ENCODE measurements at places on chromosomes 13 and 19.

- no peak for DNase-seq
Measured at GRCh38 chr19:49997709-49998108, 27.5 kb downstream of the VRK3 start.

GRCh38 chr13:41458187-41458760 lies 924 bp downstream of the RGCC start:
- no peak for DNase-seq

DNA sequence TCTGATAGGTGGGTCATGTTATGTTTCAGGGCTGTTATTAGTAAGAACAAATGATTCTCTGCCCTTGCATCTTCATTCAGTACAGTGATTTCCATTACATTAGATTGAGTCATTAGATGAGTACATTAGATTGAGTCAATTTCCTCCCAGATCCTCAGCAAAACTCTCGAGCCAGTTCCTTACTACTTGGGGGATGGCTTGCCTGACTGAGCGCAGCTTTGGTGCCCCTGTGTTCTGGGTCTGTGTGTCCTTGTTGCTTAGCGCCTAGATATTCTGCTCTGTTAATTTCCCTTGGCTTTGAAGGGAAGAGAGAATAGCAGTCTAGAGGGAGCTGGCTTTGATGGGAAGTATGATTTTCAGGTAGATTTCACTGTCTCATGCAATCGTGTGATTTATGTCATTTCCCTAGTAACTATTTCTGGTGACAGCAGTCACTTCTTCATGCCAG lies 19.1 kb upstream of the SCEL start:
- DNase-seq: no peak

DNA sequence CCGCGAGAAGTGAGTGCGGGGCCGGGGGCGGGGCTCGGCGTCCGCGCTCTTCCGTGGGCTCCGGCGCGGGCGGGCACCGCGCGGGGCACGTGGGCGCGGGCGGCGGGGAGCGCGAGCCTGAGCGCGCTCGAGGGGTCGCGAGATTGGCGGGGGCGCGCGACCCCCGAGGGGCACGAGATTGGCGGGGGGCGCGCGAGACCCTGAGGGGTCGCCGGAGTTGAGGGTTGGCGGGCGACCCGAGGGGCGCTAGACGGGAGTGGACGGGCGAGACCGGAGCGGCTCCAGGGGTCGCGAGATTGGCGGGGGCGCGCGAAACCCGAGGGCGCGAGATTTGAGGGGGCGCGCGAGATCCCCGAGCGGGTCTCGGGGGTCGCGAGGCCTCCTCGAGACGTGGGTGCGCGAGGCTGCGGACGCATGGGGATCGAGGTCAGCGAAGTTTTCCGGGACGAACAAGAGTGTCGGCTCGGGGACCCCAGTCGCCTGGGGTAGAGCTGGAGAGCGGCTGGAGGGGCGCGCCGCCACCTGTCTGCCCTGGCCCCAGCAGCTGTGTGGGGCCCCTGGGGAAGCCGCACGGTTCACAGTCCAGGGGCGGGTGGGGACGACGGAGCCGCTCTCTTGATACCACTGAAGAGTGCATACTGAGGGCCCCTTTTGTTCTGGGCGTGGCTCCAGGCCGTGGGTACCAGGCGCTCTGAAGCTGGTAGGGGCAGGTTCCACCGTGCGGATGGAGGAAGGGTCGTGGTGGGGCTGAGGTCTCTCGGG lies 682 bp downstream of the SSBP4 start:
- no peak for DNase-seq

DNA sequence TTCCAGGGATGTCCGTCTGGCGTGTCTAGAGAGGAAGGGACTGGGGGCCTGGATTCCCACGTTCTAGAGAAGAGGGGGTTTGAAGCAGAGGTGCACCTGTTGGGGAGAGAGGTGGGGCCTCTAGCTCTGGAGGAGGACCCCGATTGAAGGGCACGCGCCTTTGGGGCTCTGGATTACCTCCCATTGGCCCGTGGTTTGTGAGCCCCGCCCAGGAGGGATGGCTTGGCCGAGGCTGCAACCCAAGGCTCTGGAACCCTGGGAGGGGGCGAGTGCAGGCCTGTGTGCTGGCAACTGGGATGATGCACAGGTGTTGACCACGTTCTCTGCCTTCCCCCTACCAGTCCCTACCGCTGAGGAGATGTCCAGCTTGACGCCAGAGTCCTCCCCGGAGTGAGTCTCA lies 20.2 kb downstream of the TMEM150B start:
- DNase-seq: no peak

- DNase-seq: no peak
Measured at GRCh38 chr19:38004186-38004520, 97.1 kb downstream of the SIPA1L3 start.

- no peak for DNase-seq
Measured at GRCh38 chr13:48508011-48508410, 24.9 kb downstream of the RCBTB2 start.

All from brain pericyte (primary cell).